Muscle of arm (tissue), 14 donors: ENCODE measurements at places on chromosomes 12 and 14. TPM values are rescaled to one million over a fixed set of nuclear protein-coding genes. Genes with fewer than 3 reads are reported as not detected.
A peak's percentile ranks its signal among the peaks of the same experiment; 100 is the strongest.

The TAS2R46 gene
- polyA plus RNA-seq = not detected

The SLC25A47 gene
- not detected for polyA plus RNA-seq

The CLEC12A gene
- 0.35 TPM for polyA plus RNA-seq

The CCNT1 gene
- polyA plus RNA-seq = 22.6 TPM

The METTL17 gene
- polyA plus RNA-seq = 63.5 TPM

The REM2 gene
- polyA plus RNA-seq = not detected

The MAP3K9 gene
- polyA plus RNA-seq = 0.58 TPM

The NRXN3 gene
- polyA plus RNA-seq = 0.63 TPM

The RAB5B gene
- polyA plus RNA-seq = 133 TPM

The BEGAIN gene
- 2.9 TPM for polyA plus RNA-seq

The ATP23 gene
- 12.8 TPM for polyA plus RNA-seq

The TMEM253 gene
- not detected for polyA plus RNA-seq

GRCh38 chr14:69242311-69243224 lies 17.4 kb upstream of the GALNT16 start:
- peak; percentile 77 for DNase-seq

- DNase-seq = no peak
Observed at GRCh38 chr14:96584199-96584906, 82.2 kb downstream of the PAPOLA start.

GRCh38 chr12:65427646-65428045 lies 149.2 kb downstream of the MSRB3 start:
- no peak for DNase-seq

GRCh38 chr14:85333313-85333712 lies 196.6 kb upstream of the FLRT2 start:
- no peak for DNase-seq

DNA sequence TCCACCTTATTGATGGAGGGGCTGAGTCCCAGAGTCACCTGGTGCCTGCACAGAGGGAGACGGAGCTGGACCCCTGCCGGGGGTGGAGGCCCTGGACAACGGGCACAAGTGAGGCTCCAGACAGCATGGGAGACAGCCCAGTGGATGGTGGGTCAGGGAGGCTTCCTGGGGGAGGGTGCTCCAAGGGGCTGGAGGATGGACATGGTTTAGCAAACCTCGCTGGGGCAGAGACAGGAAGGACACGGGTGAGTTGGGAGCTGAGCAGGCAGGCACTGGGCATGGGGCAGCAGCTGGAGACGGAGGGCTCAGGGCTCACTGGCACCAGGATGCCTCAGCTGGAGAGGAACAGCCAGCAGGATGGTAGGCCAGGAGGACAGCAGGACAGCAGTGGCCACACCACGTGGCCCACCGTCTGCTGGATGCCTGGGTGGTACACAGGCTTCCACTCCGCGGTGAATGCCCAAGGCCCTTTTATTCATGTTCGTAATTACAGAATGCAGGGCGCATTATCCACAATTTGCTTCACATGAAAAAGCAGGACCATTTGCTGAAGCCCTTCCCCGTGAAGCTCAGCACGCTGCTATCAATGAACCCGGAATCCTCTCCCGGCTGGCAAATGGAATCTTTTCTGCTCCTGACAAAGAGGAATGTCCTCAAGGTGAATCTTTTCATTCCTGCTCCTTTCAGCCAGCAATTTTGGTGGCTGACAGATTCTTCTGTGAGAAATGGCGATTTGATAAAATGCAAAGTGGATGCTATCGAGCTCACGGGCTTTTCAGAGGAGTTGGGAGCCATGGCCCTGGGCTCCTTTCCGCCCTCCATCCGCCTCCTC lies 138.1 kb upstream of the C14orf180 start:
- DNase-seq = no peak

GRCh38 chr12:125619723-125620122 lies 554.5 kb downstream of the AACS start:
- DNase-seq = no peak

DNA sequence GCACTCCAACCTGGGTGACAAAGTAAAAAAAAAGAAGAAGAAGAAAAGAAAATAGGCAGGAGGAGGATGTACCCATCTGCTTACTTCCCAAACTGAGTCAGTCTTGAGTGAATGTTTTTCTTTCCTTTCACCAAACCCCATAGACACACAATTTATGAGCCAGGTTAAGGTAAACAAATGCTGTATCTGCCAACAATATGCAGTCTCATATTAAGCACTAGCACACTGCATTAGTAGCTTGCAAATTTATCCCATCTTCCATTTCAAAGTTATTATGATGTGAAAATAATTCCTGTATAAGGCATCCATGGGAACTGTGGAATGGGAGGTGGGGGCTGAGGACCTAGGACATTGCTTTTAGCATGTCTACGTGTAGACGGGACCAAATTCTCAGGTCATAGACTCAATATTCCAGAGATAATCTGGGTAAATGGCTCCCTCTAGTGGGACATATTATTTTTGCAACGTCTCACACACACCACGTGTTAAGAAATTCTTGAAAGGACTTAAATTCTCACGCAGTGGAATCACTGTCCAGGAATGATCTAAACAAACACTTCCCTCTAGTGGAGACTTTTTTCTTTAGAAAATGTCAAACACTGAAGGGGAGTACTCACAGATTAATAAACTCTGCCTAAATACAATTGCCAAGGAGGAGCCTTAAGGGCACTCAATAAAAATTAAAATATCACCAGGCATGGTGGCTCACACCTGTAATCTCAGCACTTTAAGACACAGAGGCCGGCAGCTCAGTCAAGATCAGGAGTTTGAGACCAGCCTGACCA lies 17.1 kb upstream of the OR10P1 start:
- DNase-seq = peak; percentile 89

DNA sequence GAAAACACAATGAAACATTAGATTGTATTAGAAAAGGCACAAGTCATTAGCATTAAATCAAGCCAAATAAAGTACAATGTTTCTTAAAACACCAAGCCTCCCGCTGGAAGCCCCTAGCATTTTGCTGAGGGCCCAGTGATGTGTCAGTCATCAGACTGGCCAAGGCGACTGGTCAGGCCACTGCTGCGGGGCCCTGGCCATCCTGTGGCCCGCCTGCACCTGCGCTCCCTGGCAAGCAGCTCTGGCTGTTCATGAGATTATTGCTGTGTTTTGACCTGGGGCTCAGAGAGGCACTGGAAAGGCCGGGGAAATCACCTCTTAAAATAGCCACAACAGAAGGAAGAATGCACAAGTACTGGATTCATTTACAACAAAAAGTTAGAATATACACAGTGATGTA lies 24.2 kb upstream of the AMN start:
- DNase-seq = no peak

- DNase-seq = no peak
Observed at GRCh38 chr12:25794571-25794970, 163.9 kb upstream of the RASSF8 start.

- DNase-seq = no peak
Observed at GRCh38 chr12:28859551-28859950, 289.5 kb upstream of the FAR2 start.

DNA sequence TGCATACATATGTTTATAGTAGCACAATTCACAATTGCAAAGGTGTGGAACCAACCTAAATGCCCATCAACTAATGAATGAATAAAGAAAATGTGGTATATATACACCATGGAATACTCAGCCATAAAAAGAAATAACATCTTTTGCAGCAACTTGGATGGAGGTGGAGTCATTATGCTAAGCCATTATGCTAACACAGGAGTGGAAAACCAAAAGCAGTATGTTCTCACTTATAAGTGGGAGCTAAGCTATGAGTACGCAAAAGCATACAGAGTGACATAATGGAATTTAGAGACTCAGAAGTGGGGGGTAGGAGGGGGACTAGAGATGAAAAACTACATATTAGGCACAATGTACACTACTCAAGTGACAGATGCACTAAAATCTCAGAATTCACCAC lies 16.2 kb upstream of the SPTSSA start:
- DNase-seq = no peak

GRCh38 chr12:54029529-54030441 lies 1.5 kb downstream of the HOXC6 start:
- DNase-seq = no peak

DNA sequence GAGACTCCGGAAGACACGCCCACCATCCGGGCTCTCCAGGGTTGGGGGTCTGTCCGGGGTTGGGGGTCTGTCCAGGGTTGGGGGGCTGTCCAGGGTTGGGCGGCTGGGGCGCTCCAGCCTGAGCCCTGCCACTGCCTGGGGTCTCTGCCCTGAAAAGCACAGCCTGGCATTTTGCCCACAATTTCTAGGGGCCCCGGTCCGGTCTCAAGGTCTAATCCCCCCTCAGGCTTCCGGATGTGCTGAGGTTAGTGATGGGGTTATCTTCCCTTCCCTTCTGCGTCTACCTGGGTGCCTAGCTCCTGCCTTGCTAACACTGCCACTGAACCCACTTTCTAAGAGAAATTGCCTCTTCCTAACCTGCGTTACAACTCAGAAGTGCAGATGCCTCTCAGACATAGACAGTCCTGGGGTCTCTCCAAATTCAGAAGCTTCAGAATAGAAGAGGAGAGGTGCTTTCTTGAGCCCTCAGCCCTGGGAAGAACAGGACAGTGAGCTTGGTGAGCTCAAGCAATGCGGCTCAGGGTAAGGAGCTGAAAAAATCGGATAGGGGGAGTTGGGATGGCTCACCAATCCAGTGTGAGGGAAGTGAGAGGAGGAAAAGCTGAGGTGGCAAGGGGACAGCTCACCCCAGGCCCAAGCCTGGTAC lies 5.7 kb downstream of the LHX5 start:
- no peak for DNase-seq

DNA sequence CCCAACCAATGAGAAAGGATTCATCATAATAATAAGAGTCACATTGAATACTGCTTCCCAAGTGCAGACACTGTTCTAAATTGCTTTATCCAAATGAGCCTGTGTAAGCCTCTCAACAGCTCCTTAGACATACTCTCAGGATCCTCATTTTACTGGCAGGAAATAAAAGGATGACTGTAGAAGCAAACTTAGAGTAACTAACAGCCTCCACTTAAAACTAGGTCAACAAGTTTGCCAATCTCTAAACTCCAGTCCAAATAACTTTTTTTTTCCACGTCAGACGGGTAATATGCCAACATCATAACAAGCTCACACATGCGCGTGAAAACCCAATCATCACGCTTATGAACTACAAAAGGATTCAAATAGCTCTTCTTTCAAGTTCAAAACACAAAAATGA lies 15.3 kb upstream of the DPF3 start:
- DNase-seq = no peak

- DNase-seq = no peak
Observed at GRCh38 chr14:32244404-32244803, 41.3 kb upstream of the RNU6-8 start.

DNA sequence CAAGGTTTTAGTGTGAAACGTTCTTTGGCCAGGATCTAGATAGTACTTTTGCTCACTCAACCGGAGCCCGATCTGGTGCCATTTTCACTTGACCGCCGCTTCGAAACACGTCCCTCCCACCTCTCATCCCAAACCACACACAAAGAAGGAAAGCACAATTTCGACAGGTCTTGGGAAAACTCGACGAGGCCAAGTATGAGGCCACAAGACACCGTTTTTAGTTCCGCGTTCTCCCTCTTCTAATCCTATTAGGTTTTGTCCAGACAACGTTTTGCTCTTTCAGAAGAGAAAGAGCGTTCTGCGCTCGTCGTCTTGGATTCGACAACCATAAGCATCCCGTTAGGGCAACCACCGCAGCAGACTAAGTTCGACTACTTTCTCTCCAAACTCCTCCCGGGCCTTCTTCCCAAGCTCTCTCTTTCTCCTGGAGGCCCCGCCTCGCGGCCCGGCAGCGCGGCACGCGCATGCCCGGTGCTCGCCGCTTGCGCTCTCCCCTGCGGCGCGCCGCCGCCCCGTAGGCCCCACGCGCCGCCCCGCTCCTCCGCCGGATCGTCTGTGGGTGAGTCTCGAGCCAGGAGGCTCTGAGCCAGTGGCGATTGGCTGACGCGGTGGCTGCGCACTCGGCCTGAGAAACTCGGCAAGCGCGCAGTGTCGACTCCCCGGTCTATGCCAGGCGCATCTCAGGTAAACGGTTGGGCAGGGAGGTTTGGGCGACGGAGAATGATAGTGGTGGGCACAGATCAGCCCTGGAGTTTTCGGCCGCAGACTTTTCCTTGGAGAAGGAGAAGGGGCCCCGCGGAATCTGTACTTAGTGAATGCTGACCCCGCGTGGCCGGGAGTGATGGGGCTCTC lies at the start of gene MIPOL1:
Gene MIPOL1, plus strand, starts transcription at position 517 of the 852 bp plus-strand sequence. CDS start 49,952 bp downstream, outside the sequence.
- DNase-seq = peak; percentile 87

DNA sequence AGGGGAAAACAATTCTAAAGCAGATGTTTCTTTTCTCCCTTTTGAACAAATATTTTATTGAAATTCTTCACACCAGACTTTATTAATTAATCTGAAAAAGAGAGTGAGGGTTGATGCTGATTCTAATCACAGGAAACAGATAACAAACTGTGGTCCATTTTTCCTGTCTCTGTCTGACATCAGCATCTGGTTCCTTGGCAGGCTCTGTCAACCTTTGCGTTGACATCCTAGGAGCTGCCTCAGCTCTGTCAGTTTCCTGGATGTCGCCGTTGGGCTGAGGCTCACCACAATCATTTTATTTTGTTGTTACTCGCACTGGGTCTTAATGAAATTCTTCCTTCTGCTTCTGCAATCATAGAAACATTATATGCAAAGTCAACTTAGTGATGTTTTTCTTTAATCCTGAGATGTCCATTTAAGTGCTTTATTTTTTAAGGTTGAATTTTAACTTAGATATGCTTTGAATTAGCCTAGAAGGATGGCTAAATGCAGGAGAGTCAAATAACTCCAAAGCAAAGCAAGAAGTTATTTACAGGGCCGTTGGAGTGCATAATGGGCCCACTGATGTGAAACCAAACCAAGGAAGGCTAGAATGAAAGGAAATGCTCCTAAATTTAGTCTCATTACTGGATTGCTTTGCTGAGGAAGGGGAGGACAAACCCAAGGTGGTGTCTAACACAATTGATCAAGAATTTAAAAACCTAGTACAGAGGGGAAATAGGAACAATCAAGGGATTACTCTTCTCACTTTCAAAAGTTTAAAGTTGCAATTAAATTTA lies 542.4 kb downstream of the FLRT2 start:
- no peak for DNase-seq

- DNase-seq = peak; percentile 79
Observed at GRCh38 chr12:43113135-43113534, 438.9 kb downstream of the ADAMTS20 start.

DNA sequence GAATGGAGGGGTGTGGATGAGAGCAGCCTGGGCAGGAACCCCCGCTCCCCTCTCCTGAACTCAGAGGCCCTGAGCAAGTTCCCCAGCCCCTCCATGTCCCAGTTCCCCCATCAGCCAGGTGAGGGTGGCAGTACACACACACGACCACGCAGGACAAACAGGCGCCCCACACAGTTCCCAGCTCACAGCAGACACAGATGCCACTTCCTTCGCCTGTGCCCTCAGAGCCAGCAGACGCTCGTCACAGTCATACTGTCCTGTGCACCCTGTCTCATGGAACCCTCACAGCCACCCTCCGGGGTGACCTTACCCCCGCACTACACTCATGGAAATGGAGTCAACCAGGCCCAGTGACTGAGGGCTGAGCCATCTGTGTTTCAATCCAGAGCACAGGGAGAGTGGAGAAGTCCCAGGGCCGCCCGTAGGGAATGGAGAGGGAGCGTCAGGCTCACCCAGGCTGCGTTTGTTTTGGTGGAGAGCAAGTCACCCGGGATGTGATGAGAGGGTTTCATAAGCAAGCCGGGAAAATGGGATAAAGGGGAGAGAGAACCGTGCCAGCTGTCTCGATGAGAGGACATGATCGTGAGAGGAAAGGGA lies 47.5 kb upstream of the DYNC1H1 start:
- no peak for DNase-seq

GRCh38 chr12:96471368-96472050 lies 17.9 kb upstream of the CFAP54 start:
- DNase-seq = no peak

- peak; percentile 41 for DNase-seq
Observed at GRCh38 chr12:9340422-9341259, 132.4 kb upstream of the PZP start.
